ENCODE measurements at places on chromosomes 3 and 15. TPM values are rescaled to one million over a fixed set of nuclear protein-coding genes. Genes with fewer than 3 reads are reported as not detected.

KBTBD8 gene
- polyA plus RNA-seq, result 4.7 TPM

TNFSF10 gene
- polyA plus RNA-seq, result not detected

FEZF2 gene
- polyA plus RNA-seq, result not detected

MUSTN1 gene
- not detected for polyA plus RNA-seq

CACNA2D2 gene
- polyA plus RNA-seq, result 7.8 TPM

TBC1D2B gene
- 9.4 TPM for polyA plus RNA-seq

MYZAP gene
- polyA plus RNA-seq, result 0.16 TPM

C3orf52 gene
- not detected for polyA plus RNA-seq

RPS27L gene
- polyA plus RNA-seq, result 70.0 TPM

LARP6 gene
- 18.2 TPM for polyA plus RNA-seq

KNSTRN gene
- polyA plus RNA-seq, result 38.3 TPM

CCR8 gene
- not detected for polyA plus RNA-seq

FBXO40 gene
- polyA plus RNA-seq, result not detected

GOLGA8K gene
- not detected for polyA plus RNA-seq

ANKUB1 gene
- not detected for polyA plus RNA-seq

STRA6 gene
- 11.9 TPM for polyA plus RNA-seq

FAM98B gene
- polyA plus RNA-seq, result 12.7 TPM

COLQ gene
- polyA plus RNA-seq, result 9.7 TPM

PP2D1 gene
- polyA plus RNA-seq, result not detected

RAMAC gene
- 116 TPM for polyA plus RNA-seq

UROC1 gene
- not detected for polyA plus RNA-seq

CTXN2 gene
- 0.69 TPM for polyA plus RNA-seq

OIP5 gene
- polyA plus RNA-seq, result 0.92 TPM

GOLGA8M gene
- polyA plus RNA-seq, result not detected

GABRG3 gene
- polyA plus RNA-seq, result 0.80 TPM

C15orf62 gene
- not detected for polyA plus RNA-seq

BCL2A1 gene
- polyA plus RNA-seq, result not detected

FGD5 gene
- polyA plus RNA-seq, result 0.42 TPM

PLAAT1 gene
- 10.7 TPM for polyA plus RNA-seq

SLC28A1 gene
- polyA plus RNA-seq, result not detected

EID1 gene
- polyA plus RNA-seq, result 530 TPM

MYD88 gene
- not detected for polyA plus RNA-seq

CFAP100 gene
- 2.3 TPM for polyA plus RNA-seq

CCDC33 gene
- polyA plus RNA-seq, result 1.4 TPM

ISLR2 gene
- 330 TPM for polyA plus RNA-seq

FAM240A gene
- polyA plus RNA-seq, result not detected

PRSS50 gene
- not detected for polyA plus RNA-seq

GNAT1 gene
- not detected for polyA plus RNA-seq

KBTBD13 gene
- not detected for polyA plus RNA-seq

LRRC31 gene
- not detected for polyA plus RNA-seq

RNF111 gene
- polyA plus RNA-seq, result 20.8 TPM

FMN1 gene
- polyA plus RNA-seq, result 0.26 TPM

WNT7A gene
- polyA plus RNA-seq, result 17.7 TPM

ARL6IP5 gene
- polyA plus RNA-seq, result 91.2 TPM

ATOSA gene
- polyA plus RNA-seq, result 64.0 TPM

LTF gene
- not detected for polyA plus RNA-seq

PLSCR5 gene
- polyA plus RNA-seq, result 0.37 TPM

CIP2A gene
- 32.0 TPM for polyA plus RNA-seq

UPK1B gene
- polyA plus RNA-seq, result not detected

Measured in neural cell (in vitro differentiated cells).